Mesenteric fat pad (tissue), 1 donor: ENCODE measurements at places on chromosomes 3 and 15. TPM values are rescaled to one million over a fixed set of nuclear protein-coding genes. Genes with fewer than 3 reads are reported as not detected.
A peak's percentile ranks its signal among the peaks of the same experiment; 100 is the strongest.

DNA sequence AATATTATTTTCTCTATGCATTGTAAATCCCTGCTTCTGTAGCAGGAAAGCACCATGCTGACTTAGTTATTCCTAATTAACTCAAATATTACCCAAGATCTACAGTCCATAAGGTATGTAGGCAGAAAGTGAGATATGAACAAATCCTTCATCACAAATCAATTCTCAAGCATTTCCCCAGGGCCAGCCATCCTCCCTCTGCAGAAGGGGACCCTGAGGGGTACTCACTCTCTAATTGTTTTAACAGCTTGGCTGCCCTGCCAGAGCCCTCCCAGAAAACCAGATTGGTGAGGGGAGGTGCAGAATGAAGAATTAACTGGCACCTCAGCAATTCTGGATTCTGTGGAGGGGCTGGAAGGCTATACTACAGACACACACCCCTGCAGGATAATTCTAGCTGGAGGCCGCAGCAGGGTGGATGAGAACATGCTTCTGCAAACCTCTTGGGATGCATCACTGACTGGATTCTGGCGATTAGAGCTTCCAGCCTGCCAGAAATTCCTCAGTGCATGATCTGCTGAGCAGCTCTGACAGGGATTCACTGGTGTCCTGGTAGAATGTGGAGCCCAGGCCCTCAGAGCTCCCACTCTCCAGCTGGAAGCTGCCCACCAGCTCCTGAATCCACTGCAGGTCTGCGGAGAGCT lies 88.6 kb upstream of the HERC1 start:
- no peak for DNase-seq

Gene EPHB3
- 1.6 TPM for total RNA-seq

GRCh38 chr15:78641102-78641748 lies at the start of gene CHRNB4:
Gene CHRNB4, minus strand, starts transcription at chr15:78641210. Its CDS starts 77 bp downstream, at chr15:78641133.
- DNase-seq = no peak

Gene ACKR4
- 4.6 TPM for total RNA-seq

DNA sequence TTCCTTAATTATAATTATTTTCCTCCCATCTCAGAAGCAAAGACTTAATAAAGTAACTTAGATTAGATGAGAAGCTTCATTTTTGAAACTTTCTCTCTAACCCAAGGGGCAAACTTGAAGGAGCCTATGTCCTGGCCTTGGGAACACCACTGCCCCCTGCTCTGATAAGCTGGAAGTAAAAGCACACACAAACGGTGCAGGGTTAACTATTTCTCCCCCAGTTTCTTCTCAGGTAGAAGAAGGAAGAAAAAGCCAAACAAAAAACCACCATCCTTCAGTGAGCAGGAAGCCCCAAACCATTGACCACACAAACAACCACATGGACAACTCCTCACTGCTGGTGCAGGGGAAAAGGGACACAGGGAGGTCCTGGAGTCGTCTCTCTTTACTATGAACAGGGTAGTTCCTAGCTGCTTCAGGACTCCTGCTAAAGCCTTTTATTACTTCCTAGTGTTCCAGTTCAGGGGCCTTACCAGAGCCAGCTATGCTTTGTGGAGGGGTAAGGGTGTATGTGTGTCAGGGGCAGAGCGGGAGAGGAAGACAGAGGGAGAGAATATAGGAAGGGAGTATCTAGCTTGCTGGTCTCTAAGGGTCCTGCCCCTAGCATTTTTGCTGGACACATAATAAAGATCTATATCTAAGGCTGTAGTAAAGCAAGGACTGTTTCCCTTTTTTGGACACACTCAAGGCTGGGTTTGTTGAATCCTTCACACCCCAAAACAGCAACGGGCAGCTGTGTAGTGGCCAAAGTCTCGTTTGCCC lies 94.0 kb upstream of the UMPS start:
- DNase-seq = no peak

Gene SEMA3B
- total RNA-seq = 22.1 TPM

- no peak for DNase-seq
These were observed 3.7 kb downstream of the C15orf62 start for GRCh38 chr15:40773496-40773895.

- no peak for DNase-seq
These were observed 191.0 kb downstream of the SATB1 start for GRCh38 chr3:18233987-18234716.

- no peak for DNase-seq
These were observed 27.5 kb downstream of the ALCAM start for GRCh38 chr3:105394177-105394576.

DNA sequence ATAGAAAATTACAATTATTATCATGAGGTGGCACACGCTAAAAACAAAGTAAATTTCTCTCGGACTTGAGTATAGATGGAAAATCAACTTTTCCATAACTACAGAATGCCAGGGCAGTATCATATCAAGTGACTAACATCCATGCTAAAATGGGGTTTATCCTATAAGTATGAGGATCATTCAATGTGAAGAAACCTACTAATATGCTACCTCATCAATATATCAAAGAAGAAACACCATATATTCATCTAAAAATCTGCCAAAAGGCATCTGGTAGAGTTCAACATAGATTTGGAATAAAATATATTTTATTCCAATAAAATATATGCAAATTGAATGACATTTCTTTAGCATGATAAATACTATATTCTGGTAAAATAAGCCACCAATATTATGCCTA lies 894.4 kb downstream of the MCTP2 start:
- DNase-seq = no peak

GRCh38 chr3:156413293-156413892 lies 141.5 kb downstream of the SSR3 start:
- no peak for DNase-seq

GRCh38 chr3:99965077-99965476 lies 147.4 kb downstream of the CMSS1 start:
- no peak for DNase-seq

GRCh38 chr3:188244395-188244861 lies 90.5 kb downstream of the LPP start:
- no peak for DNase-seq

DNA sequence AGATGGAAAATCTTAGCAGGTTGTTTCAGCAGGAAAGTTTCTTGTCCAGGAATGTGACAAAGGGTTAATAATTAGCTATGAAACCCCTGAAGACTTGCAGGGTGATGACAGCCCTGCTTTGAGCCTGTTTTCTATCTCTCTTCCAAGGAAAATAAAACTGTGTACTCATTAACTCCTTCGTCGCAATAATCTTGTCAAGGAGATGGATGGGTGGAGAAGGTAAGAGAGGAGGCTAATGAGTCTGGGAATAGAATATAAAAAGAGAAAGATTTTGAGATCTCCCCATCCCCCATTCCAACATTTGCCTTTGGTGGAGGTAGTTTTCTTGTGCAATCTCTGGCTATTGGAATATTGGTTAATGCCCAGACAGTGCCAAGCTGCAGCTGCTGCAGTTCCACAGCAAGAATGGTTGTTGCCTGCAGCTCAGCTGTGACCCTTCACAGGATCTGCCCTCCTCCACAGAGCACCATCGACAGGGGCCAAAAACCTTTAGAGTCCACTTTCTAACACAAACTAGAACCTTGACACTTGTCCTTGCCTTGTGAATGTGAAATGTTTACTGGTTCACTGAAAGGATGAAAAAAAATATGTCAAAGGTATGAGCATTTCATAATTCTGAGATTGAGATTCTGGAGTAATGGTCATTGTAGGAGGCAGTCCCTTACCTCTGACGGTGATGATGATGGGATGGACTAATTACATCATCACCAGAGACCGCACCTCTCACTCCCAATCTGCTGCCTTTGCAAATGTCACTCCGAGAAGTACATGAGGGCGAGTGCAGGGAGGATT lies 4.2 kb upstream of the LRIG1 start:
- DNase-seq = no peak

- DNase-seq = peak; percentile 65
These were observed 146.0 kb upstream of the SMAD3 start for GRCh38 chr15:66919421-66919820.

DNA sequence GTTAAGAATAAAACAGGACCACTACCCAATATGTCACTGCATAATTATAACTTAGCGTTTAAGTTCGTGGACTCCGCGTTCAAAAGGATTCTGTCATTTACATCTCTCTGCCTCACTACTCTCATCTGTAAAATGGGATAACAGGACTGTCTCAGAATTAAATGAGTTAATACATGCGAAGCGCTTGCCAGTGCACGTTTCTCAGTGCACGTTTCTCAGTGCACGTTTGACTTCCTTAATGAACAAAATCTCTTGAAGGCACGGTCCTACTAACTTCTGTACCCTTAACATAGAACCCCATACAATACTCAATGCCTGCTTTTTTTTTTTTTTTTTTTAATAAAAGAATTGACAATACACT lies 499 bp downstream of the RABL3 start:
- no peak for DNase-seq

- DNase-seq = no peak
These were observed 98.2 kb upstream of the TBC1D5 start for GRCh38 chr3:17840651-17841050.

DNA sequence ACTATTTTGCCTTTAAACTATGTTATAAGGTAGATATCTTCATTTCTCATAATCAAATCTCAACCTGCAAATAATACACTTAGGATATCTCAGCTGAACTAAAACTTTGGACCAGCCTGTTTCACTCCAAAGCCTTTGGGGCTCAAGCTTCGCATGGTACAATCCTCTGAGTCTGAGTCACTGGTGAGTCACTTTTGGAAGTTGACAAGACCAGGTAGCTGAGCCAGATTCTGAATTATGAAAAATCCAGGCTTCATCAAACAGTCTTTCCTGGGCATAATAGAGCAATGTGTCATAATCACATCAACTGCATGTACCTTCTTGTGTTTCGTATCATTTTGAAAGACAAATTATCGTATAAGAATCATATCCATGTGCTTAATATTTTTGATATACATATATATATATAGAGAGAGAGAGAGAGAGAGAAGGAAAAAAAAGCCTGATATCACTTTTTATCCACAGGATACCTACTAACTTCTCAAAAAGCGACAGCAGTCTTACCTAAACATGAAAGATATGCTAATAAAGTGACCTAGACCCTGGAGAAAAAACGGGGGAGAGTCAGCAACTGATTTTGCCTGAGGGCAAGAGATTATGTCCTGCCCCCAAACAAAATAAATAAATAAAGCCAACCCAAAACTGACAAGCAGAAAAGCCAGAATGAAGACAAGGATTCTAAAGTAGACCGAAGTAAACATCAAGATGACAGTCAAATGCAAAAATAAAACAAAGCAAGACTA lies 263.9 kb upstream of the TGFBR2 start:
- DNase-seq = no peak

DNA sequence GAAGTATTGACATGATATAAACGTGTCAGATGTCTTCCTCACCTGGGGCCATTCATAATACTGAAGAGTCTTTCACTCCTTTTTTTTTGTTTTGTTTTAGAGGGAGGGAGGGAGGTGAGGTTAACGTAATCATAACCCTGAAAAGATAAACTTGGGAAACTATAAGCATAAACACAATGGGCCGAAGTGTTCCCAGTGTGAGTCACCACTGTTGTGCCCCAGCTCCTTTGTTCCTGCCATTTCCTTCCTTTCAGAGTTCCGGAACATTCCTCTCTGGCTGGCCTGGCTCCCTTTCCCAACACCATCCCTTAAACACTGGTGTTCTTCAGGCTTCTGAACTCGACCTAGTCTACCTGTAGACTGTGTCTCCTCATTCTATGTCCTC lies 18.6 kb downstream of the PLD1 start:
- no peak for DNase-seq

GRCh38 chr15:85125056-85125661 lies 143.5 kb downstream of the PDE8A start:
- no peak for DNase-seq

DNA sequence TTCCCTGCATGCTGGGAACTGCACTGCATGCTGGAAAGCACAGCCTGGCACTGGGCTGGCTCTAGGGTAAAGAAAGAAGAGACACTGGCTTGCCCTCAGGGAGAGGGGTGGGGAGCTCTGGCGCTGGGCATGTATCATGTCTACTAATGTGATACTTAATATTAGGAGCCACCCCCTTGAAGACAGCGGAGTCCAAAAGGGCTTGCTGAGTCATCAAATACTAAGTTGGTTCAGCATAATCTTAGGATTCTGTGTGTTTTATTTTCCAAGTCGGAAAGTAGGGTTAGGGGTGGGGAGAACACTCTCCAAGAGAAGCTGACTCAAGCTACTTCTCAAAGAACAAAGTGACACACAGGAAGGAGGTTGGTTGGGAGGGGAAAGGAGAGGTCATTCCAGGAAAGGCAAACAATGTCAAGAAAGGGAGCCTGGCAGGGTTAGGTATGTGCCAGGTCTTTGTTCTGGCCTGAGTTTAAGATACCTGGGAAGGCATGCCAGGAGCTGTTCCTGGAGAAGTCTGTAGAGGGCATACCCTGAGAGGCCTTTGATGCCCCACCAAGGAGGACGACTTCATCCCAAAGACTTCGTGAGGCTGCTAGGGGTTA lies 237.8 kb upstream of the NR2E3 start:
- no peak for DNase-seq

Gene PARP6
- total RNA-seq = 61.3 TPM

Gene SLC9C1
- not detected for total RNA-seq

DNA sequence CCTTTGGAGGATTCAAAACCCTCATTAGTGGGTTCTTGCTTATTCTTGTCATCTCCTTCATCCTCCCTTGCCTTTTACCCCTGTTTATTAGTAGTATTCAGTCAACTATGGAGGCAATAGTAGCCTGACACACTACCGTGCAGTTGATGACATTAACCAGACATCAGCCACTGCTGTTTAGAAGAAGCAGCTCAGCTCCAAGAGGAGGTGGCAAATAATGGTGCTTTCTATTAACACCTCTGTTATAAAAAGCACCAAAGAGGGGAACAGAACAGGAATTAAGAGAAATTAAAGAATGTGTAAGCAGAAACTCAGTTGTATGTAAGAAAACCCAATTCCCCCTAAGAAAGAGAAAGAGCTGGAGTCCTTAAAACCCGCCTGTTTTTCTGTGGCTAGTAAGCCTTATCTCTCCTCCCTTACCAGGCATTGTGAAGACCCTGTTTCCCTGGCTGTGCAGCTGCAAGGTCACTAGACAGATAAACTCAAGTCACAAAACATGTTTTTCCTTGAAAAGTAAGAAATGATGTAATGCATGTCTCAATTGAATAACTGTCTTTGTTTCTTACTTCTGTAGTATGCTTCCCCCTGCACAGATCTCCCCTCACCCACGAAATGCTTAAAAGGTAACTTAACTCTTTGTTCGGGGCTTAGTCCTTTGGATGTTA lies 21.2 kb downstream of the CCR4 start:
- DNase-seq = no peak

DNA sequence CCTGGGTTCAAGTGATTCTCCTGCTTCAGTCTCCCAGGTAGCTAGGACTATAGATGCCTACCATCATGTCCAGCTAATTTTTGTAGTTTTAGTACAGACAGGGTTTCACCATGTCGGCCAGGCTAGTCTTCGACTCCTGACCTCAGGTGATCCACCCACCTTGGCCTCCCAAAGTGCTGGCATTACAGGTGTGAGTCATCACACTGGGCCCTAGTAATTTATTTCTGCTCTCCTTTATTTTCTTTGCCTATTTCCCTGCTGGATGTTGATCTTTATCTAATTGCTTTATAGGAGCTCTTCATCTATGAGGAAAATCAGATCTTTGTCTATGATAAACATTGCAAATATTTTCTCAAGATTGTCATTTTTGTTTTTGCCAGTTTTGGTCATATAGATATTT lies 31.7 kb downstream of the UQCC5 start:
- DNase-seq = no peak

GRCh38 chr3:87541723-87542122 lies 265.3 kb upstream of the POU1F1 start:
- no peak for DNase-seq

Gene TRIM42
- total RNA-seq = not detected

GRCh38 chr3:196695849-196696226 lies 16.2 kb downstream of the CEP19 start:
- DNase-seq = no peak

- DNase-seq = no peak
These were observed 15.6 kb downstream of the MELTF start for GRCh38 chr3:197014024-197014423.

- DNase-seq = no peak
These were observed 111.4 kb upstream of the ALCAM start for GRCh38 chr3:105255350-105255749.

Gene RTP1
- not detected for total RNA-seq
